ENCODE measurements at places on chromosomes 2 and 18.

DNA sequence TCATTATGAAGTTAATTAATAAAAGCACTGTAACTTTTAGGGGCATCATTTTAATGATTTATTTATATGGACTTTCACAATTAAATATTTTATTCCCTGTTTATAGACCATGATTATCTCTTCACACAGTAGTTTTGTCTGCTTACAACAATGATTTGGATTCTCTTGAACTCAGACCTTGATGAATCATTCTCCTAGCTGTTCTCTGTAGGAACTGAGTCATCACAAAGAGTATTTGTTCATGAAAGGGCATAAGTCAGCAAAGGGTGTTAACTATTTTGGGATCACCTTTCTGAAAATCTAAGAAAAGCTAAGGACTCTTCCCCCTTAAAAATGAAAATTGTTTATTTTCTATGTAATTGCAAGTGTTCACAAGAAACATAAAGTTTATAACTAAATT lies 461.1 kb upstream of the UBE2E3 start:
- no peak for DNase-seq

DNA sequence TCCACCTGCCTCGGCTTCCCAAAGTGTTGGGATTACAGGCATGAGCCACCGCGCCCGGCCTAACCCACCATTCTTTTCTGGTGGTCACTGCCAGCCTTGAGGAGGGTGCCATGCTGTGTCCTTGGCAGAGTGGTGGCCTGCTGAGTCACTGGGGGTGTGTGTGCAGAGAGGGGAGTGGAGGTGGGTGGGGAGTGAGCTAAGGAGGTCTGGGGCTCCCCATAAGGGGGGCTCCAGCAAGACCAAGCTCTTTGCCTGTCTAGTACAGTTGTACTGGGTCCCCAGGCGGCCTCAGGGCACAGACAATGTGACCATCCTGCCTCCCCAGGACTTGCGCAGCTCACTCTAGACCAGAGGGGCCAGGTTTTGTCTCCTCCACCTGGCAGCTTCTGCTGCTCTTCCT lies 36.1 kb downstream of the LAMA3 start:
- no peak for DNase-seq

- no peak for DNase-seq
These were observed 235.4 kb downstream of the TXNL1 start for GRCh38 chr18:56402872-56403516.

DNA sequence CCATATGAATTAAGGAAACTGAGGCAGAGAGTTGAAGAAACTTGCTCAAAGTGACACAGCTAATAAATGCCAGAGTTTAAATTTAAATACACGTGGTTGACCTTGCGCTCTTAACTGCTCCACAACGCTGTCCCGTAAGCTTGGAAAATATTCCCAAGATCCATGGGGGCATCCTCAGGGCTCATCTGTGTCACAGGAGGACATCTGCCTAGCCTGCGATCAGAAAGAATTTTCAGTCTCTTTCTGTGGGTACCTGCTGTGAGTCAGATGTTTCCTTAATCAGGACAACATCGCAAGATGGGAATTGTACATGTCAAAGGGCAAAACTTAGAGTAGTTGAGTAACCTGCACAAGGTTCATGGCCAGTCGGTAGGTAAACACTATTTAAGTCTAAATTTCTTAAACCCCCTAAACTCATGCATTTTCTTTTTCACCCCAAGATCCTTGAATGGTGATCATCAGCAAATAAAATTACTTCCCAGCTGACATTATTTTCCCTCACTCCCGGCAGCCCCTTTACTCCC lies 1.4 kb downstream of the CMPK2 start:
- no peak for DNase-seq

- no peak for DNase-seq
These were observed 176.5 kb upstream of the CTAGE1 start for GRCh38 chr18:22594155-22594690.

- no peak for DNase-seq
These were observed 3.4 kb downstream of the PXDN start for GRCh38 chr2:1740716-1741589.

- no peak for DNase-seq
These were observed 947.6 kb downstream of the DPP10 start for GRCh38 chr2:115389898-115390565.

DNA sequence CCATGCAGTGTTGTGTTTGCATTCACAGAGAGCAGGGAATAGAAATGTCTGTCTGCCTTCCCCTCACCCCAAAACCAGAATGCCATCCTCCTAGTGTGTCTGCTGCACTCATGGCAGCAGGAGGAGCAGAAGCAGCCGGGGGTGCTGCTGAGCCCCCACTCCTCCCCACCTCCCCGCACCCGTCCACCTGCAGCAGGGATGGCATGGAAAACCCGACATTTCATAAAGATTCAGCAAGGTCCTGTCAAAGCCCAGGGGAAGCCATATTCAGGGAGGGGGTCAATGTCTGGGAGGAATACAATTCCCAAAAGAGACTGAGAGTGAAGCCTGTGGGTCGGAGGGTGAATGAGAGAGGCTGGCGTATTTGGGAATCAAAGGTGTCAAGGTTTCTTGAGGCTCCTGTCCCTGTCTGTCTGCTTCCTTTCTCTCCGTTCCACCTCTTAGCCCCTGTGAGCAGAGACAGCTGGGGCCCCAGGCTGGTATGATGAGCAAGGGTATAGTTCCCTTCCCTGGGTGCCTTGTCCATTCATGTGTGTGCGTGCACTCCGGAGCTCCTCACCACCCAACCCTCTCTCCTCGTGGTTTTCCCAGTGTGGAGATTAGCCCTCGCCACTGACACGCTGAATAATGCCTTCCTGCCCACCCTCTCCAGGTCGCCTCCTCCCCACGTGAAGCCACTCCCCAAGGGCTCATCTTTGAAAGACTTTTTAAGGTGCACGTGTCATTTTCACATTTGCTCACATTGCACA lies 133.5 kb upstream of the ZNF236 start:
- no peak for DNase-seq

GRCh38 chr2:12465631-12466135 lies 251.1 kb upstream of the TRIB2 start:
- no peak for DNase-seq

- no peak for DNase-seq
These were observed 630.9 kb upstream of the FAM98A start for GRCh38 chr2:34229998-34230397.

DNA sequence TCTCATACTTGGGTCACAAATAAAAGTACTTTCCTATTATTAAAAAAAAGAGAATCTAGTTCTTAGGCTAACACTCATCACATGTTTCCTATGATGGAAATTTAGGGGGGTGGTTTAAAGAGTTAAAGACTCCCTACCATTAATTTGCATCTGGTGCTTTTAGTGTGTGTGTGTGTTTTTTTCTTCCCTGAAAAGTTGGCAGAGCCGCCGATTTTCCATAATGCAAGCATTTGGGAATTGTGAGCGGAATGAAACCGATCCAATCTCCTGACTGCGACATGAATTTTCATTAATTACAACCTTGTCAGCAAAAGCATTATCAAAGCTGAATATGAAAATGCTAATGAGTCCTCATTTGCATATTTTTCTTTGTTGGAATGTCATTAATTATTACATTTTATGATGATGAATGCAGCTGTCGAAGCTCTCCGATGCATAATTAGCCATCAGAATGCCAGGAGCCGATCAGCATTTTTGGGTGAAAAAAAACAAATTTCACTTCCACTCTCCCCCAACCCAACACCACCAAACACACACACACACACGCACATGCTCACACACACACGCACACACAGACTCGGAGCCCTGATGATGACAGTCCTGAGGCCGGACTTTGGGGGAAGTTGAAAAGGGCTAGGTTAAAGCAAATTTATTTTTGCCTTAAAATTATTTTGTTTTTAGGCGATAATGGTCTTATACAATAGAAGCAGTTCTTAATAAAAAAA lies 165.4 kb downstream of the TCF4 start:
- no peak for DNase-seq

- no peak for DNase-seq
These were observed 118.1 kb downstream of the FHOD3 start for GRCh38 chr18:36415625-36416024.
